ENCODE measurements at places on chromosomes 13 and 19. TPM values are rescaled to one million over a fixed set of nuclear protein-coding genes. Genes with fewer than 3 reads are reported as not detected.

- H3K27ac ChIP-seq: no peak overlapping the region
- H3K36me3 ChIP-seq: no peaks in the 10 kb centered on the region
- DNase-seq: no peak
- no peak overlapping the region for H3K4me3 ChIP-seq
- no peaks in the 10 kb centered on the region for H3K27me3 ChIP-seq
Observed at GRCh38 chr13:95295026-95295425, 6.2 kb downstream of the ABCC4 start.

GRCh38 chr19:16386619-16387240 lies 62.1 kb downstream of the KLF2 start:
- DNase-seq: peak; percentile 72
- no peak overlapping the region for H3K27ac ChIP-seq
- H3K27me3 ChIP-seq: no peaks in the 10 kb centered on the region
- H3K4me3 ChIP-seq: no peak overlapping the region
- no peaks in the 10 kb centered on the region for H3K4me1 ChIP-seq
- H3K36me3 ChIP-seq: no peaks in the 10 kb centered on the region

DNA sequence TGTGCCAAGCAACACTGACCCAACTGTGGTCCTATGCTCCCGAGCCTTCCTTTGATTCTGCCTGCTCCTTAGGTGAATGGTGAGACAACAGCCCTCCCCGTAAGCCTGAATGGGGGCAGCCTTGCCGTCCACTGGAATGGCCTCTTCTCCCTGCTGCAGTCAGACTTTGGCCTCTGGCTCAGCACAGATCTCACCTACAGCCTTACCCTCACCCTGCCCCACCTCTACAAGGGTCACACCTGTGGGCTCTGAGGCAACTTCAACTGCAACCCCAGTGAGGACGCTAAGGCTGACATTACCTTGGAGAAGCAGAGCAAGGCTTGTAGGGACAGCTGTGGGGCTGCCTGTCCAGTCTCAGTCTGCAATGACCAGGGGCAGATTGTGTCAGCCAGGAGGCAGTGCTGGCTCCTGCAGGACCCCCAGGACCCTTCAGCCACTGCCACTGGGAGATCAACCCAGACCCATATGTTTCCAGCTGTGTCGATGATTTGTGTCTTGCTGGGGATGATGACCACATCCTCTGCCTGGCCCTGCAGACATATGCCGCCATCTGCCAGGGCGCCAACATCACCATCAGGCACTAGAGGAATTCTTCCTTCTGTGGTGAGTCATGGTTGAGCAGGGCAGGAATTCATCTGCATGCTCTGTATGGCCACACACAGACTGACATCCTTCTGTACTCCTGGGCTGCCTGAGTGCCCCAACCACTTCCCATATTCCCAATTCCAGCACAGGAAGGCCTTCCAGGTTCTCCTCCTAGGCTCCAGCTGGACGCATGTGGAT lies 27.3 kb upstream of the FXYD3 start:
- H3K36me3 ChIP-seq: no peaks in the 10 kb centered on the region
- no peak overlapping the region for H3K27ac ChIP-seq
- no peak overlapping the region for H3K4me3 ChIP-seq
- peaks cover 7% of the 10 kb centered on the region for H3K4me1 ChIP-seq

ZNF285 gene
- total RNA-seq: 3.9 TPM

PSG11 gene
- total RNA-seq: not detected

ARL11 gene
- 0.10 TPM for total RNA-seq

Measured in hepatocyte (in vitro differentiated cells).